Activated CD4-positive, alpha-beta memory T cell treated with anti-CD3 and anti-CD28 coated beads, Interleukin-2, amount 10 ng/mL, durations not matched to agents 7 days and 5 days (primary cell): ENCODE measurements at places on chromosomes 16 and 17. TPM values are rescaled to one million over a fixed set of nuclear protein-coding genes. Genes with fewer than 3 reads are reported as not detected.

The ITGAE gene
- total RNA-seq, result 22.0 TPM

The BAIAP3 gene
- total RNA-seq, result 3.4 TPM

The SLC25A19 gene
- 24.3 TPM for total RNA-seq

The WNT9B gene
- total RNA-seq, result not detected

The SPATA32 gene
- total RNA-seq, result 0.20 TPM

The MT1M gene
- not detected for total RNA-seq

The GAS7 gene
- total RNA-seq, result 0.23 TPM

The KRT39 gene
- not detected for total RNA-seq

The RPH3AL gene
- 2.8 TPM for total RNA-seq

The PLXDC1 gene
- total RNA-seq, result 7.2 TPM

The BRCA1 gene
- 62.5 TPM for total RNA-seq

The TMC8 gene
- 334 TPM for total RNA-seq

The ARHGAP44 gene
- not detected for total RNA-seq

The LGALS9 gene
- 238 TPM for total RNA-seq

The ETV4 gene
- 4.0 TPM for total RNA-seq

The CDC42EP4 gene
- 3.6 TPM for total RNA-seq

The SLC5A11 gene
- not detected for total RNA-seq

The HOXB5 gene
- 0.20 TPM for total RNA-seq

The ANKS4B gene
- not detected for total RNA-seq

The ARL5C gene
- total RNA-seq, result not detected
